ENCODE measurements at places on chromosomes 2 and 18.

DNA sequence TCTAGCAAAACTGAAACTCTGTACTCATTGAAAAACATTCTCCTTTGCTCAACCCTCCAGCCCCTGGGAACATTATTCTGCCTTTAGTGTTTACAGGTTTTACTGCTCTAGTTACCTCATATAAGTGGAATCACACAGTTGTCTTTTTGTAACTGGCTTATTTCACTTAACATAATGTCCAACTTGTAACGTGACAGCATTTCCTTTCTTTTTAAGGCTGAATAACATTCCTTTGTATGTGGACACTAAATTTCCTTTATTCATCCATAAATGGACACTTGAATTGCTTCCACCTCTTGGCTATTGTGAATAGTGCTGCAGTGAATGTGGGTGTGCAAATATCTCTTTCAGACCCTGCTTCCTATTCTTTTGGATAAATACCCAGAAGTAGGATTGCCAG, 144.9 kb downstream of the ACTR3 start:
- no peak for DNase-seq

- no peak for DNase-seq
These were observed 68.9 kb upstream of the RMDN2 start for GRCh38 chr2:37856101-37856751.

DNA sequence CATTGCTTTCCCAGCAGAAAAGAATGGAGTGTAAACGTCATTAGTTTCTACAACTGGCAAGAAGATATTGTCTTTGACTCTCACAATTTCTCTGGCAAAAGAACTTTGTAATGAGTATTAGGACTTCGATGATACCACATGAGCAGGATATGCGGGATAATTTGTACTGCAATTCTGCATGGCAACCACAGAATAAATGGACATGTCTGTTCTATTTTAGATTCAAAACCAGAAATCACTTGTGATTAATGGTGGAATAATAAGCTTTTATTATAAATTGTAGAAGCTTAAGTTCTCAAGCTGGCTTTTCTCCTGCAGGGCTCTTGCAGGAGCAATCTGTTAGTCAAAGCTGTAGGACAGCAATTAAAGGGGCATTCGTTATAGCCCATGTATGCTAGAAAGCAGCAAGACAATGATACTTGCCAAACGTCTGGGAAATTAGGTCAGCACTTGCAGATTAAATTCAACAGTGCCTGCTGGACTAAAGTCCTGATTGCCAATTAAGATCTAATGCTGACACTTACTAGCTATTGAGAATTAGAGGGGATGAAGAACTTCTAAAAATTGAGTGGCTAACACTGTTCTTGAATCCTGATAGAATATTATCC, 177.9 kb downstream of the PTH2R start:
- no peak for DNase-seq

DNA sequence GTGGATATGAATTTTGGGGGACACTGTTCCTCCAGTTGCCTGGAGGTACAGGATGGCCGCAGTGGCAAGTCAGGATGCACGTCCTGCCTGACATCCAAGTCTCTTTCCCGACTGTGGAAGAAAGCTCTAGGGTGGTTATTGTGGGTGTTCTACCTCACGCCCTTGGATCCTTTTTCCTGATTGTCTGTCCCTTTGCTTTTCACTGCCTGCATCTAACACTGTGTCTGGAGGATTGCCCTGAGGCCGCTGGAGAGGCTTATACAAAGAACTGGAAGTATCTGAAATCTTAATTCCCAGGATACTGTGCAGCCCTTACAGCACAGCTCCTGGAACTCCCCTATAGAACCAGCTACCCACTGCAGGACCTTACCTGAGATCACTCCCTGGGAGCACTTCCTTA, 250.5 kb downstream of the TFCP2L1 start:
- no peak for DNase-seq

DNA sequence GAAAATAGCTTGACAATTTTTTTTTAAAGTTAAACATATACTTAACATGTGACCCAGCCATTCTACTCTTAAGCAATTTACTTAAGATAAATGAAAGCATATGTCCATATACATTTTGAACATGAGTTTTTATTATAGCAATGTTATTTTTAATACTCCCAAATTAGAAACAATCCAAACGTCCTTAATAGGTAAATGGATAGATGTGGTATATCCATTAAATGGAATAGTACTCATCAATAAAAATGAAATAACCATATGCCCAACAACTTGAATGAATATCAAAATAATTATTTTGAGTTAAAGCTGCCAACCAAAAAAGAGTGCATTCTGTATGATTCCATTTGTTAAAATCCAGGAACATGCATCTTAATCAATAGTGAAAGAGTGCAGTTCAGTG, 29.1 kb downstream of the NCOA1 start:
- no peak for DNase-seq

- no peak for DNase-seq
These were observed 299.2 kb downstream of the INSIG2 start for GRCh38 chr2:118387509-118387908.

DNA sequence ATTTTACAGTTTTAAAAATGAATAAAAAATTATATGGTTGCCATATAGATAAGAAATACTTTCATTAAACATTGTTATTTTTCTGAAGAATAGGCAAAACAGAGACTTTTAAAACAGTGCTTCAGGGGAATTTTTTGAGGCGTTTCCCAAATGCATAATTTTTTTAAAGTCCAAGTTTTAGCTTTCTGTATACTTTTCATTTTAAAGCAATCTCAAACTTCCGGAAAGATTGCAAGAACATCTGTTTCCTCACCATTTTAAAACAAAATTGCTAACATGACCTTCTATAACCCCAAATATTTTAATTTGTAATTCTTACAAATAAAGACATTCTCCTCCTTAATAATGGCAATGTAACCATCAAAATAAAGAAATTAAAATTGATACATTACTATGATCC, 15.1 kb upstream of the MBD2 start:
- DNase-seq, result no peak

DNA sequence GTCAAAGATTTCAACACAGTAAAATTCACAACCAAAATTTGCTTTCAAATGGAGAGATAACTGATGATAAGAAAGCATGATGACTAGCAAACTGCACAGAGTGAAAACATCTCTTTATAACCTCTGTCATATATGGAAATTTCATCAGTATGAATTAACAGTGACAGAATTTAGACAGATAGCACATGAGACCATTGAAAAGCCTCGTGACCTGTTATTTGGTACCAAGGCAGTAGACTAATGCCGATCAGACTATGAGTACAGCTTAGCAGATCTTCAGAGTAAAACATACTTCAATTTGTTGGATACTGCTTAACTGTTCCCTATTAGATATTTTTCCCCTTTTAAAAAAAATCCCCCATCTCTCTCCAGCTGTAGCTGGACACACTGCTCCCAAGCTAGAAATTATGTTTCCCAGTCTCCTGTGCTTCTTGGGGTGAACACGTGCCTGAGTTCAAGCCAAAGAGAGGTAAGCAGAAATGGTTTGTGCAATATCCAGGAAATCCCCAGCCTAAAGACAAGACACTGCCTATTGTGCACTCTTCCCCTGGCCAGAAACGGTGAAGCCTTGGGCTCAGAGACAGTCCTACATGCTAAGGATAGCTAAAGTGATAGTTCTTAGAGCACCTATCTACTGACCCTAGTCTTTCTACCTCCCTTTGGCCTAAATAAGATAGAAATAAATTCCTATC, 256.1 kb downstream of the NCKAP5 start:
- no peak for DNase-seq

GRCh38 chr18:24397131-24397693, 412 bp downstream of the OSBPL1A start:
- peak; percentile 39 for DNase-seq

DNA sequence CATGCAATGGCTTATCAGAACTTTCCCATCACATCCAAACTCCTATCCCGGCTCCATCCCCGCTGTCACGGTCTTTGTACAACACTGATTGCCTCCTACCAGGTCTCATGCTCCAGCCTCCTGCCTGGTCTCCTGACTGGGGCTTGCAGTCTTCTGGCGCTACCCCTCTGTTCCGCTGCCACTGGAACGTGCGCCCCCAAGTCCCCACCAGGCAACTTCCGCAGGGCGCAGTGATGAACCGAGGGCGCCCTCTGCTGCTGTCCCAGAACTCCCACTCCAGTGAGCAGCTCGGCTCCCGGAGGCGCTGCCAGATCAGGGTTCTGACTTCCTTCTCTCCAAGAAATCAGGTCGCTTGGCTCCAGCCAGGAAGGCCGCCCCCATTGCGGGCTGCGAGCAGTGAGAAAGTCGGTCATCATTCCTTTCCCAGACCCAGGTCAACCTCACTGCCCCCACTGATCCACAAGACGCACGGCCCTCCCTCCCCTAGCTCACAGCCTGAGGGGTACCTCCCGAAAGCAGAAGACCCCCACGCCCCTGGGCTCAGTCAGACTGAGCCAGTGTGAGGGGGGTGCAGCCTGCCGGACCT, 43.9 kb upstream of the RAB11FIP5 start:
- peak; percentile 20 for DNase-seq

GRCh38 chr18:38616306-38616705, 1050.7 kb upstream of the CELF4 start:
- no peak for DNase-seq

DNA sequence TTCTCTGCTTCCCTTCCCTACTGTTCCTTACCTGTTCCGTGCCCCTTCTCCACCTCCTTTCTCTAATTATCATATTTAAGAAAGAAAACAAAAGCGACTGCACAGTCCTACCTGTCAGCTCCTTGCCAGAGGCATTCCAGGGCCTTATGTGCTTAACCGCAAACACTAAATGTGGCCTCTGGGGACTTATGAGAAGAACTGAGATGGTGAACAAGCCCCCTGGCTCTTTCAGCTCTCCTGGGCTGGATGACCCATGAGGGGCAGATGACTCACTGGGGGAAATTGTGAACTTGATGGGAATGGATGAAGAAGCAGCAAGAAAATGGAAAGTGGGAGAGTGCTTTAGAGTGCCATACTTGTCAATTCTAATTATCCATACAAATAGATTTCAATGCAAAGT, 106.3 kb upstream of the LYPD1 start:
- DNase-seq, result no peak

- no peak for DNase-seq
These were observed 33.1 kb upstream of the PDIA6 start for GRCh38 chr2:10845640-10846039.

GRCh38 chr2:177106212-177106611, 106.4 kb upstream of the HNRNPA3 start:
- DNase-seq, result no peak
